ENCODE measurements at places on chromosomes 16 and 17.
A peak's percentile ranks its signal among the peaks of the same experiment; 100 is the strongest.

DNA sequence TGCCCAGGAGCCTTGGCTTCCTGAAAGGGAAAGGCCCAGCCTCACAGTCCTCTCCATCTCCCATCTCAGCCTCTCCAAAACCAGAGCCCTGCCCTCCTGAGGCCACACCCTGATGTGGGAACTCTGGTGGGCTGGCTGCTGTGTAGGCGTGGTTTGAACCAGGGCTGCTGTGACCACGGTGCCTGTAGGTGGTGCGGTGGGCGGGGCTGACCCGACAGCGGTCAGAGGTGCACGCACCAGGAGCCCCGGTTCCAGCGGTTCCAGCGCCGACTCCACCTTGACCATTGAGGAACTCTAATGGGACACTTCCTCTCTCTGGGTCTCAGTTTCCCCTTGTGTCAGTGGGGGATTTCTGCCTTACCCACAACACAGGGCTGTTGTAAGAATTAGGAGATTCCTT lies 2.4 kb downstream of the RAP1GAP2 start:
- DNase-seq, result no peak

DNA sequence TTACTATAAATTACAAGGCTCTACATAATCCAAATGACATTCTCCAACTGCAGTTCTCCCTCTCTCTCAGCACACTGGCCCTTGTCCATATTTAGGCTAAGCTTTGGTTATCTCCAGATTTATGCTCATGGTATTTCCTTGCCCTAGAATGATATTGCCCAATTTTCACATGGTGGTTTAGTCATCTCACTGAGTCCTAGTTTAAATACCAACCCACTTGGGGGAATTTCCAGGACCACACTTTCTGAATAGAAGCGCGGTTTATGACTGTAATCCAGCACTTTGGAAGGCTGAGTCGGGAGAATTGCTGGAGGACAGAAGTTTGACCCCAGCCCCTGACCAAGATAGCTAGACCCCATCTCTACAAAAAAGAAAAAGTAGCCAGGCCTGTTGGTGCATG lies 280.1 kb upstream of the MON1B start:
- DNase-seq, result no peak

DNA sequence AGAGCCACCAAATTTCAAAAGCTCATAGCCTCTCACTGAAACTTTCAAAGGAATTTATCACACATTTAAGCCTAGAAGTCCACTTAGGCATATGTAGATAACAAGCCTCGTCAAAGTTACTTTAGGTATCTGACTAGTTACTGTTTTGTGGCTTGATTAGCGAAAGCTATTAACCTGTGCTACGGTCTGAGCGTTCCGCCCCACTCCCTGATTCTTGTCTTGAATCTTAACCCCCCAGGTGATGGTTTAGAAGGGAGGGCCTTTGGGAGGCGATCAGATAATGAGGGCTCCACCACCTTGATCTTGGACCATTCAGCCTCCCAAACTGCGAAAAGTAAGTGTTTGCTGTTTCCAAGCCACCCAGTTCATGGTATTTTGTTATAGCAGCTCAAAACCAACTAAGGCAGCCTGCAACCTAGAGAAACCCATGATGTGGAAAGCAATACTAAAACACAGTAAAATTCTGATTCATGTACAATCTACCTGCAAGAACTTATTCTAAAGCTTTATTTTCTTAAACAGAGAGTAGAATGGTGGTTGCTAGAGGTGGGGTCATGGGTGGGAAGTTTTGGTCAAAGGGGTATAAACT lies 7.1 kb downstream of the HSDL1 start:
- DNase-seq, result no peak

DNA sequence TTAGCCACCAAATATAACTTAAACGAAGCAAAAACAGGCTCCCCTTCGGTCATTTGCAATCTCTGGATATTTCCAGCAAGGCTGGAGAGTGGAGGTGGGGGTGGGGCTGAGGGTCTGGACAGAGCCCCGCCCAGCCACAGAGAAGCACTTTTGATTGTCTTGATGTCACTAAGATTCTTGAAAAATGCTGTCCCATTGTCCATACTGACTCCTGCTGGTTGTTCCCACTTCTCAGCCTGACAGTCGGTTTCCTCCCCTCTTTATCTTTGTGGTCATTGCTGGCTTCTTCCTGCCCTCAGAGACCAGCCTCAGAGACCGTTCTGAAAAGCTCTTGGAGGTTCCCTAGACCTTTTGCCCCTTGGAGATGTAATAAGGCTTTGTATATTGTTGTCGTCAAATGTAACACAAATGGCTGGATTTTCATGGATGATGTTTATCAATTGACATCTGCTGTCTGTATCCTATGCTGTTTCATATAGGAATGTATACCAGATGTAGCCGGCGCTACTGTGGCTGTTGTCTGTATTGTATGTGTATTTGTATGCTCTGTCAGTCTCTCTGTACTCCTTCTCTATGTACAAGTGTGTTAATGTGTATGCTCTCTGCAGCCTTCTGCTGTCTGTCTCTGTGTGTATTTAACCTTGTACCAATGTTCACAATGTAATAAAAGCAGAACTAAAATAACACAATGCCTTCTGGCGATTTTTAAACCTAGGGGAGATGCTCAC lies 94.8 kb upstream of the DNAH9 start:
- DNase-seq, result no peak

- DNase-seq, result no peak
Measured at GRCh38 chr17:79930877-79931816, 91.9 kb upstream of the CBX4 start.

DNA sequence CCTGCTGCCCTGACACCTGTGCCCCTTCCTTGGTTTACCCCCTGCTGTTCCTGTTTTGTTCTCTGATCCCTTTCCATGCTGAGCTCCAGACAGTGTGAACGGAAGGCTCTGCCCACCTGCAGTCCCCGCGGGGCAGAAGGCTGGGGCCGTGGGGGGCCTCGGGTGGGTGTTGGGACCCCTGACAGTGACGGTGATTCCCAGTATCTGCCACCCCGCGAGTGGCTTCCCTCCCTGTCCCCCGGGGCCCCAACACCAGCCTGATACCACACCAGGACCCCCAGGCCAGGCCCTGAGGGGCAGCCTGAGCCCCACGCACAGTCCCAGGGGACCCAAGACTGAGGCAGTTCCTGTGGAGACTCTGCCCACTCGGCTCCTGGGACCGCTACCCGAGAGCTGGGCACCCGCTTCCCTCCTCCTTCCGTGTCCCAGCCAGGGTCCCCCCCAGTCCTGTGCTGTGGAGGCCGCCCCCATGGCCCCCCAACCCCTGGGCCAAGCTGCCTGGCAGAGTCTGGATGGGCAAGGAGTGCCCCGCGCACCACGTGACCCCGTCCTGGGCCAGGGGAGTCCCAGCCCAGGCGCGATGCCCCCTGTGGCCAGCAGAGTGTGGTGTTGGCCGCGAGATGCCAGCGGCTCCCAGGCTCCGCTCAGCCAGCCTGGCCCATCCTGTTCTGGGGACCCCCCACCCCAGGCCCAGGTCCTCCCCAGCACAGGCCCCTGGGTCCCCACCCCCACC lies 10.0 kb upstream of the C1QTNF8 start:
- DNase-seq, result peak; percentile 4

DNA sequence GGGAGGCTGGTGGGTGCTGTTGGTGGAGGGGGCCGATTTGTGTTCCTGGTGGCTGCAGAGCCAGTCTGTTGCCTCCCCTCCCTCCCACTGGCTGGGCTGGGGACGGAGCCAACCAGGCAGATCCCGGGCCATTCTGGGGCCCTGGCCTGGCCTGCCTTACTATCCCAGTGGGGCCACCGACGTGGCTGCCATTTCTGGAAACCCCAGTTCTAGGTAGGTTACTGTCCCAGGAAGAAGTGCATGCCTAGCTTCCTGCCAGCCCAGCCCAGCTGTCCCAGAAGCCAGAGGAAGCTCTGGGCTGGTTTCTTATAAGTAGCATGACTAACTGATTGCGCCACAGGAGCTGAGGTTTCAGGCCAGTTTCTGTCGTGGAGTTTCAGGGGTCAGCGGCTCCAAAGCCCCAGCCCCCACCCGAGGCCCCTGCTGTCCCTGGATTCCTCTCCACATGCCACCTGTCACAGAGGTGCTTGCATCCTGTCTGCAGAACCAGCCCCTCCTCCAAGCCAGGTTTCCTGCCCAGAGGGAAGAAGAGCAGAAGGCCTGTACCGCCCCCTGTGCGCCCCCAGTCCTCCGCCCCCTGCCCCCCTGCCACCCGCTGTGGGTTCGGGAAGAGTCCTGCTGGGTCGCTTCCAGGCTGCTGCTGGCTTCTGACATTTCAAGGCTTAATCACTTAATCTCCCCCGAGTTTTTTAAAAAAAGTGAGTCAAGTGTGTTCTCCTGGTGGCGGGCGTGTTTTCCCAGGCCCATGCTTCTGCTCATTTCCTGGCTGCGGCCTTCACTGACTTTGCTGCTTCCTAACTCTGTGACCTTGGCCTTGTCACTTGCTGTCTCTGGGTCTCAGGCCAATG lies 13.2 kb downstream of the IL4R start:
- DNase-seq, result no peak

DNA sequence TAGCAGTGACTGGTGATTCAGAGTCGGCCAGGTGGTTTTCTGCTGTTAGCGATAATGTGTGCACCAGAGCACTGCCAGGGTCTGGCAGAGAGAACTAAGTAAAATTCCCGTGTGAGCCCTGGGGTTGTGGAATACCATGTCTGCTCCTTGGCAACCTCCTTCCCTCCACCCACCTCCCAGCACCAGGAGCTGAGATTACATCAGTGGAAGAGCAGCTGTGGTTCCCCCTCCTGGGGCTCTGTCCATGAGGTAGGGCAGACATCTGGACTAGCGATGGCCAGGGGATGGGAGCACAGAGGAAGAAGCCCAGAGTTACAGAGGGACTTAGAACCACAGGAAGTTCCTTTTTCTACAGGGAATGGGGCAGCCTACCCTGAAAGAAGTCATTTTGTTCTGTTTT lies 15.8 kb downstream of the CLEC10A start:
- DNase-seq, result no peak

DNA sequence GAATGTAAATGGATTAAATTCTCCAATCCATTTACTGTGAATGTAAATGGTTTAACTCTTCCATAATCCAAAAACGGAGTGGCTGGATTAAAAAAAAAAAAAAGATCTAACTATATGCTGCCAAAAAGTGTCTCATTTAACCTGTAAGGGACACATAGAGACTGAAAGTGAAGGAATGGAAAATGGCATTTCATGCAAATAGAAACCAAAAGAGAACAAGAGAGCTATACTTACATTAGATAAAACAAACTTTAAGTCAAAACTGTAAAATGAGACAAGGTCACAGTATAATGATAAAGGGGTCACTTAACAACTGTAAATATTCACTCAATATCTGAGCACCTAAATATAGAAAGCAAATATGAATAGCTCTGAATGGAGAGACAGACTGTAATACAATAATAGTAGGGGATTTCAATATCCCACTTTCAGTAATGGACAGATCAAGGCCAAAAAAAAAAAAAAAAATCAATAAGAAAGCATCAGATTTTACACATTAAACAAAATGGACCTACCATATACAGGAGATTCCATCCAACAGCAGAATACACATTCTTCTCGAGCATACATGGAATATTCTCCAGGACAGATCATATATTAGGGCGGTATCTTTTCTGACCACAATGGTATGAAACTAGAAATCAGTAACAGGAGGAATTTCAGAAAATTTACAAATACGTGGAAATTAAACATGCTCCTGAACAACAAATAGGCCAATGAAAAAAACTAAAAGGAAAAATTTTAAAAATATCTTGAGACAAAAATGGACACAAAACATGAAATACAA lies 36.4 kb downstream of the CDR2 start:
- no peak for DNase-seq

GRCh38 chr16:2689968-2690801 lies 7.9 kb downstream of the KCTD5 start:
- no peak for DNase-seq

- DNase-seq, result no peak
Measured at GRCh38 chr16:74462361-74462760, 41.1 kb upstream of the CLEC18B start.

GRCh38 chr17:1914661-1915083 lies 84.9 kb downstream of the RPA1 start:
- no peak for DNase-seq

DNA sequence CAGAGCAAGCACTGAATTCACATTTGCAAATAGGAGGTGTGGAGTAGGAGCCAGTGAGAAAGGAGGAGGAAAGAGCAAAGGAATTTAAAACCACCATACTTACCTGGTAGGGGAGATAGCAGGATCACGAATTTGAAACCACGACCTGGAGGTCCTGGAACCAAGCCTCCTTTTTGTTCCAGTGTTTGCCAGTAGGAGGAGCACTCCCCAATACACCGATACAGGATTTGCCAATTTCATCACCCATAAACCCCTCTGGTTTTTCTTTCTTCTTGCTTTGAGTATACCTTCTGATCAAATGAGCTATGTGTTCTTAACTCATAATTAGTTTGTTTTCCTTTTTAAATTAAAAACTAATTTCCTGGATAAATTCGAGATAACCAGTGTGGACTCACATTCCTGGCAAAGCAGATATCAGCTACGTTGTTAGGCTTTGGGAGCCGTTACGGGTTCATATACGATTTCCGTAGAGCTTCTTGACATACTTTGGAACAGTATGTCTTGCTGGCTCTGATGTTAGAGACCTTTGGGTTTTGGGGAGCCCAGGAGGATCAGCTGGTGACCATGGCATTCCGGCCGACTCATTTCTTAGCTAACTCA lies 22.7 kb downstream of the BCO1 start:
- peak; percentile 13 for DNase-seq

GRCh38 chr16:50151322-50151721 lies 1.8 kb upstream of the TENT4B start:
- no peak for DNase-seq

DNA sequence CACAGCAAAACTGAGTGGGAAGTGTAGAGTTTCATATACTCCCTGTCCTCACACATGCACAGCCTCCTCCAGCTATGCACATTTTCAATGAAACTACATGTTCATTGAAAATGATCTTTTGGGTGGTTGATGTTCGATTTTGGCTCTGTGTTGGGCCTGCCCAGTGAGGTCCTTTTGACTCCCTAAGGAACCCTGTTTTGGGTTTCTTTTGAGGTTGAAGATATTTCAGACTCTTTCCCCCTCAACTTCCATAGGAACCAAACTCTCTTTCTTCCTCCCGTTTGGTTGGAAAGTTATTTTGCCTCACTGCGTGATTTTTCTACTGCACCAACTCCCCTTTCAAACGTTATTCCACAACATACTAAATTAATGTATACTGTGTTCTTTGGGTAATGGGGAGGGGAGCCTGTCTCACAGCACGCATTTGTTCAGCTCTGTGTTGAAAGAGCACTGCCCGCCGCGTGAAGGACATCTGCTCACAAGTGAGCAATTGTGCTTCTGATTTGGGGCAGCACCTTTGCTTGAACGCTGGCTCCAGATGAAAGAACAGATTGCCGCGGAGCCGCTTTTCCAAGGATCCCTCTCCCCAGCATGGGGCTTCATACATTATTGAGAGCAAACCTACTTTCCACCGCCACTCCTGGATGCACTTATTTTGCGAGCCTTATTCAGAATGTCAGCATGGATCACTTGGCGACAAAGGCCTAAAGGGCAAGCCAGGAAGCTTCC lies 385.9 kb downstream of the WWOX start:
- DNase-seq, result no peak

Data from hematopoietic multipotent progenitor cell treated with erythropoietin and hydrocortisone succinate and interleukin-3 and kit ligand, for 15 days (in vitro differentiated cells).